ENCODE measurements at places on chromosomes 7 and 10. TPM values are rescaled to one million over a fixed set of nuclear protein-coding genes. Genes with fewer than 3 reads are reported as not detected.
A peak's percentile ranks its signal among the peaks of the same experiment; 100 is the strongest.

The CYP2C19 gene
- total RNA-seq, result not detected

The GATA3 gene
- 7.6 TPM for total RNA-seq

The ITPRID1 gene
- not detected for total RNA-seq

GRCh38 chr10:94125856-94126255 is 132.1 kb downstream of the PLCE1 start:
- no peaks in the 10 kb centered on the region for H3K36me3 ChIP-seq
- no peaks in the 10 kb centered on the region for H3K4me1 ChIP-seq
- DNase-seq, result no peak
- H3K27ac ChIP-seq, result no peak overlapping the region

DNA sequence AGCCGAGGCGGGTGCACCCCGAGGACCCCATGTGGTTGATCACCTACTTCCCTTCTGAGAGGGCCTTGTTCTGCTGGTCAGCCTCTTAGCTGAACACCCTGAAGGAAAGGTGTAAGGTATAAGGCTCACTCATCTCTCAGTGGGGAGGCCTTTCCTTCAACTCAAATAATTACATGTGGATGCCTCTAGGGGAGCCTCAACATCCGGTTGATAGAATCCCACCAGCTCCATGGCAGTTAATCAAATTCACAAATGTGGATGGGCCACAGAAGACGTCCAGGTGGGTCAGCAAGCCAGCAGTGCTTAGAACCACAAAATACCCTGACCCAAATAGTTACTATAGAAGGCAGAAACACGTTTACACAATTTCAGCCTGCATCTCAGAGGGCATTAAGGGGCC is 37.7 kb upstream of the ZNF32 start:
- no peak overlapping the region for H3K4me3 ChIP-seq
- H3K4me1 ChIP-seq, result peaks cover 12% of the 10 kb centered on the region
- no peak overlapping the region for H3K27ac ChIP-seq

DNA sequence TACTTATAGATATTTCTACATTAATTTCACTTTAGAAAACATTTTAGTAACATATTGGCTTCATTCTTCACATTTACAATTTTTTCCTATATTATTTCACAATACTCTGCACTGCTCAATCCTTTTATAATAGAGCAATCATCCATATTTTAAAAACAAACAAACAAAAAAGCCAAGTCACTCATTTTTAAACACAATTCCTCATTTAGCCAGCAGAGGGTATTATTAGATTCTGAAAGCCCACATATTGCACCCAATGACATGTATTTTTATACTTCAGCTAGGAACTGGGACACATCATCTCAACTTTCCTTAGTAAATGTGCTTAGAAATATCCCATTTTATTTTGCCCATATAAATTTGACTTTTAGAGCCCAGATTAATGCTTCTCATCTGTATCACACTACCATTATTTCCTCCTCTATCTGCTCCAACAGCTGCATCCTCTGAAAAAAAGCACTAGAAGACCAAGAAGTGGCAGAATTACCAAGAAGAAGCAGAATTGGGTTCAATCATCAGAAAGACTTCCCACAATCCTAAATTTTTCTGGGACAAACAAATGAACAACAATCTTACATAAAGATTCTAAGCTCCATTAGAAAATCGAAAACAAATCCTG is 29.5 kb downstream of the CTNNA3 start:
- H3K4me3 ChIP-seq, result no peak overlapping the region
- no peaks in the 10 kb centered on the region for H3K4me1 ChIP-seq
- peaks cover 20% of the 10 kb centered on the region for H3K27me3 ChIP-seq
- no peaks in the 10 kb centered on the region for H3K36me3 ChIP-seq

- H3K4me1 ChIP-seq, result peaks cover 19% of the 10 kb centered on the region
- peak overlapping the region; percentile 65 for H3K27ac ChIP-seq
- no peak for DNase-seq
- no peak overlapping the region for H3K4me3 ChIP-seq
Measured at GRCh38 chr10:3861795-3862194, 76.8 kb upstream of the KLF6 start.

- H3K27me3 ChIP-seq, result peaks cover 12% of the 10 kb centered on the region
- no peaks in the 10 kb centered on the region for H3K36me3 ChIP-seq
- no peak for DNase-seq
- H3K4me1 ChIP-seq, result no peaks in the 10 kb centered on the region
- H3K4me3 ChIP-seq, result no peak overlapping the region
Measured at GRCh38 chr7:326809-327232, 36.9 kb downstream of the FOXL3 start.

DNA sequence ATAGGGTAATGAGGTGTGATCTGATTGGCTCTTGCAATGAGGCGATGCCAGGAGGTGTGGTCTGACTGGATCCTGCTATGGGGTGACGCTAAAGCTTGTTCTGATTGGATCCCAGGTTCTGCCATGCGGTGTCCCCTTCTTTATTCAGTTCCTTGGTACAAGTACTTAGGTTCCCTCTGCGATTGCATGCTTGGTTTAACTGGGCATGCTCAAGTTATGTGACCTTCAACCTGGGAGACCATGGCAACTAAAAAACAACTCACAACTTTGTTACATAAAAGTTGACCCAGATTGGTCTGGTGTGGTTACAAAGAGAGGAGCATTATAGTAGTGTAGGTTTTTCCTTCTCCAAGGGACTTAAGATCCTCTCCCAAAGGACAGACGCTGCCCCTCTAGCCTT is 49.5 kb upstream of the DNAJC1 start:
- no peak for DNase-seq
- no peak overlapping the region for H3K27ac ChIP-seq
- peaks cover 6% of the 10 kb centered on the region for H3K27me3 ChIP-seq
- peaks cover 4% of the 10 kb centered on the region for H3K36me3 ChIP-seq
- H3K4me3 ChIP-seq, result no peak overlapping the region

DNA sequence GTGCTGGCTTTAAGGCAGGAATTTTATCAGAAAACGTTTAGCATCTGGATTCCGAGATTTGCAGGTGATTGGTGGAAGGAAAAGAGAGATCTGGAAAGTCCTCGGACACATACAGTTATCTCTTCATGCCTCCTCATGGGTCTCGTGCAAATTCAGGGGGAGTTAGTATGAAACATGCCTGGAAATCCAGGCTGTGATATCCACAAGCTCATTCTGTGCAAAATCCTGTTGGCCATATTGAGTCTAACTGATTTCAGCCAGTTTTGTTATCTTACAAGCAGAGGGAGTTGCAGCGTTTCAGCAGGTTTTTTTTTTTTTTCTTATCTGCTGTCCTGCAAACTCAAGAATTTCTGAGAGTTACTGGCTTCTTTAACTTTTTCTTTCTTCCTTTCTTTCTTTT is 411.5 kb downstream of the GALNT17 start:
- no peak overlapping the region for H3K4me3 ChIP-seq
- no peak overlapping the region for H3K27ac ChIP-seq
- H3K27me3 ChIP-seq, result no peaks in the 10 kb centered on the region
- DNase-seq, result no peak
- H3K36me3 ChIP-seq, result no peaks in the 10 kb centered on the region
- no peaks in the 10 kb centered on the region for H3K4me1 ChIP-seq

- H3K4me1 ChIP-seq, result no peaks in the 10 kb centered on the region
- no peak for DNase-seq
- no peak overlapping the region for H3K4me3 ChIP-seq
- H3K27me3 ChIP-seq, result peaks cover 27% of the 10 kb centered on the region
Measured at GRCh38 chr10:30093303-30093950, 34.0 kb upstream of the JCAD start.

Data from natural killer cell treated with Interleukin-12 subunit alpha and Interleukin-12 subunit beta and Interleukin-15 and Interleukin-18, amount 100 ng/mL, for 72 hours (primary cell).